ENCODE measurements at places on chromosomes 4 and X.

GRCh38 chr4:4782969-4783368, 76.5 kb upstream of the MSX1 start:
- DNase-seq: no peak

DNA sequence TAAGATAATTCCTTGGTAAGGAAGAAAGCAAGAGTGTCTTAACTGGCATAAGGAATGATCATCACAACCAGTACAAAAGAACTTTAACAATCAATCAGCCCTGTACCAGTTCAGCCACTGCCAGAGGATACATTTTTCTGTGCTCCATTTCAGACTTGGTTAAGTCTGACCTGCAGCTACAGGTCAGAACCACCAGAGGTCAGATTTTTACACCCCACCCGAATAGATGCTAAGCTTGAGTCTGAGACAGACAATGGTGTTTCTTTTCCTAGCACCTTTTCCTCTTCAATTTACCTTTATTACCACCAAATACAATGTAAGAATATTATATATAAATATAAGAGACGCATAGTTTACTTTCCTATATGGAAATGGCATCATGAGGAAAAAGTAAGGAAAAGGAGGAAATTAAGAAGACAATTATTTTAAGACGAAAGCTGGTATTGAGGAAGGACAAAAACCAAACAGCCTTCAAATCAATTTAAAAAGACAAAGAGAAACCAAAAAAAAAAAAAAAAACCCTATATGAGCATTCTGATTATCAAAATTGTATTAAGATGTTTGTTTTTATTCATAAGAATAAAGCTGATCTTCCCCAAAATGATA, 215.3 kb upstream of the TTC29 start:
- DNase-seq: peak; percentile 26

DNA sequence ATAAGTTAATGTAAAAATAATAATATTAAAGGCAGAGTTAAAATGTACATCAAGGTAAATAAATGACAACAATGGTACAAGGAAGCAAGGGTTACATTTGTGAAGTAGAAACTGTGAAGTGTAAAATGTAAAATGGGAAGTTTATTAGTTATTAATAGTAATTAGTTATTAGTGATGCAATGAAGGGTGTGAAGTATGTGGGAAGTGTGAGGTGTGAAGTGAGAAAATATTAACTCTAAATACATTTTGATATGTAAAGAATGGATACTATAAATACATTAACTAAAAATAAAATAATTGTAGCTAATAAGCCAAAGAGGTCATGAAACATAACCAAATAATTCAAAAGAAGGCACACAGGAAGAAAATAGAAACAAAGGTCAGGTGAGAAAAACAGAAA, 316.4 kb downstream of the GBA3 start:
- DNase-seq: no peak

- peak; percentile 35 for DNase-seq
Measured at GRCh38 chr4:8468746-8469535, 28.4 kb downstream of the TRMT44 start.

GRCh38 chr4:107870236-107870635, 45.5 kb downstream of the SGMS2 start:
- no peak for DNase-seq

GRCh38 chr4:123121241-123121907, 199.0 kb upstream of the NUDT6 start:
- no peak for DNase-seq

DNA sequence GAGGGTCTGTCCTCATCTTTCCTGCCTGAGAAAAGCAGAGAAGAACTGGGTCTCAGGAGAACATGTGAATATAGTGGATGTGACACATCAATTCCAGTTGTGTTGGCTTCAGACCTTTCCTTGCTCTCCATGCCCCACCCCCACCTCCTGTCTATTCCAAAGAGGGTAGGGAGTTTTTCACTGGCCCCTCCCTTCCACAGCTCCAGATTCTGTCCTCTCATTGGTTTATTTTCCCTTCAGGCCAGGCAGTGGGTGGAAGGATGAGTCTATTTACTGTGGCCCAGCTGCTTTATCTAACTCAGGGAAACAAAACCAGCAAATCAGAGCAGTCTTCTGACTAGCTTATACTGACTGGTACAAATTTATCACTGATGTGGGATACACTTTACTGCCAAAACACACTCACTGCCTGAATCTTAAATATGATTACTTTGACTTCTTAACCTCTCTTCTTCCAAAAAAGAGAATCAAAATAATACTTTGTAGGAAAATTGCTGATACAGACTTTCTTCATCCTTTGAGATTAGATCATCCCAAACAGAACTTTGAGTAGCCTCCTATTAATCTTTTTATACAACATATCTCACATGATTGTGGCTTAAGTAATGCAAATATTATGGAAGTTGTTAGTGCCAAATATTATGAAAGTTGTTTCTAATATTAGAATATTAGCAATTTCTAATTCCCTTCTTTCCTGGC, 221.2 kb downstream of the MID1 start:
- no peak for DNase-seq

GRCh38 chr4:164571593-164572390, 182.1 kb upstream of the SMIM31 start:
- DNase-seq: no peak

DNA sequence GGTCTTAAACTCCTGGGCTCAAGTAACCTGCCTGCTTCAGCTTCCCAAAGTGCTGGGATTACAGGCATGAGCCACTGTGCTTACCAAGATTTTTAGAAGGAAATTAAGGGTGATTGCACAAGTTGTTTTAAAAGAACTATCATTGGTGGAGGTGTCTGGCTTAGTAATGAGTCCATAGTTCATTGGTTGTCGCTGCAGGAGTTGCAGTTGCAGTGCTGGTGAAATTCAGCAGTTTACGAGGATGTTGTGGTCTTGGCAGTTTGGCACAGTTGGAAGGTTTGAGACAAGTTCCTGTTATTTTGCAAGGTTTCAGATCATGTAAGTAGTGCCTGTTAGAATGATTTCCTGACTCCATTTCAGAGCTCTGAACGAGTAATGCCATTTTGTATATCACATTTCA, 48.1 kb downstream of the RAB40AL start:
- peak; percentile 28 for DNase-seq

DNA sequence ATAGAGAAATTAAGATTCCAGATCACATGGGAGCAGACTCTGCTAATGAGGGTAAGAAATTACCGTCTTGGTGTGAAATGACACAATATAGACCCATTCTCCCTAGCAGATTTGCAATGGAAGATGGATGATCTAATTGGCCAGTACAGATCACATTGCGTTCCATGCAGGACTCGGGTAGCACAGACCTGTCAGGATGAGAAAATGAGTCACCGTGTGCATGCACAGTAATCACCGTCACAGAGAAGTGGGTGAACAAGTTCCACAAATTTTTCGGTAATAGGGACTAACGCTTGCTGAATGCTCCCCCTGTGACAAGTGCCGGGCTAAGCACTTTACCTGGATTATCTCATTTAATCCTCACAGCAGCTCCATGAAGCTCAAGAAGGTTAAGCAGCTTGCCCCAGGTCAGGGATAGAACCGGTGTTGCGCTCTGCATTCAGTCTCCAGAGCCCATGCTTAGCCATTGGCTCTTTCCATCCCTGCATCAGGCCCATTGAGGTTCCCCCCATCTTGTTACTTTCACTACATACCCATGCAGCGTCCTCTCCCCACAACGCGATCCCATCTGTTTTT, 375.6 kb downstream of the FBXW7 start:
- DNase-seq: no peak

GRCh38 chrX:17374619-17375366, at the start of gene NHS:
NHS (plus strand) TSS chrX:17375200; CDS start chrX:17375758, 558 bp downstream.
- DNase-seq: no peak

DNA sequence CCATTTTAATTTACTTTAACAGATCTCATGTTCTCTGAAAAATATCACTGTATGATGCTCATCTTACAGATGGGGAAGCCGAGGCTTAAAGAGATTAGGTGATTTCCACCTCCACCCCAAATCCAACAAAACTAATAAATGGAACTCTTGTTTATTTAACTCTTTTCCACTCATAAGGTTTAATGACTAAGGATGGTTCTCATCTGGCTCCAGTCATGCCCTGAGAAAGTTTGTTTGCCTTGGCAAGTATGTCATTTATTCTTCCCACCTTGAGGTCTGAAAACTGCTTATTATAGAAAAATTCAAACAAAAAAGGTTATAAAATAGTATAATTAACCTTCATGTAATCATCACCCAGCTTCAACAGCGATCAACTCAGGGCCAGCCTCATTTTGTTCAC, 56.3 kb downstream of the PPEF2 start:
- no peak for DNase-seq

GRCh38 chrX:331151-331824, 12.7 kb upstream of the GTPBP6 start:
- DNase-seq: no peak

GRCh38 chrX:150348365-150348764, 14.8 kb upstream of the MAMLD1 start:
- DNase-seq: no peak

GRCh38 chr4:120508036-120508435, 414.5 kb downstream of the PRDM5 start:
- no peak for DNase-seq

DNA sequence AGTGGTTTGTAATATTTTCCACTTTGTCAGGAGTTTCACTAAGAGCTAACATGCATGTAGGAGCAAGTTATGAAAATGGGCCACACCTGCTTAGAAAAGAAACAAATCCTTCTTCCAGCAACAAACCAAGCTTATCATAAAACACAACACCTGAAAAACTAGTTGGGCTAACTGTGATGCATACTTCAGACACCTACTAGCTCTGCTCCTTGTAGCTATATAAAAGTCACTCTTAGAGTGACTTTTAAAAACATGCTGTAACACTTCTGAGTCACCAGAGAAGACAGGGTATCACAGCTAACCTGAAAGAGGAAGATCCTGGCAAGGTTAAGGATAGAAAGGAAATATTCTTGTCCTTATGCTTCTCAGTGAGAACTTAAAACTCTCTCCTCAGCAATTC, 3.6 kb upstream of the SLAIN2 start:
- DNase-seq: no peak

GRCh38 chr4:159014859-159015258, 88.0 kb upstream of the RAPGEF2 start:
- no peak for DNase-seq

DNA sequence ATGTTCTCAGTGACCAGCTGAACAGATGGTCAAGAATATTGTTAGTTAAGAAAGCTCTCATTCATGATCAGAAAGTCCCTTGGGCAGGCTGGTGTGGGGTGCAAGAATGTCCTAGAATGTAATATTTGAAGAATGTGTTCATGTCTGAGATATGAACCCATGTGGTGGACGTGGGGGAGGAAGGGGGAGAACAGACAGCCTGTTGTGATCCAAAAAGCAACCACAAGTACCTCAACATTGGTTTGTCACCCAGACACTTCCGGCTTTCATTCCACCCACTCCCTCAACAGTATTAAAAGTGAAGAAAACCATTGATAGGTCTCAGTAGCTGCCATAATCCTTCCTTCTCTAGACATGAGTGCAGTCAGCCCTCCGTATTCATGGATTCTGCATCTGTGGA, 82.2 kb downstream of the MAML3 start:
- DNase-seq: peak; percentile 87

DNA sequence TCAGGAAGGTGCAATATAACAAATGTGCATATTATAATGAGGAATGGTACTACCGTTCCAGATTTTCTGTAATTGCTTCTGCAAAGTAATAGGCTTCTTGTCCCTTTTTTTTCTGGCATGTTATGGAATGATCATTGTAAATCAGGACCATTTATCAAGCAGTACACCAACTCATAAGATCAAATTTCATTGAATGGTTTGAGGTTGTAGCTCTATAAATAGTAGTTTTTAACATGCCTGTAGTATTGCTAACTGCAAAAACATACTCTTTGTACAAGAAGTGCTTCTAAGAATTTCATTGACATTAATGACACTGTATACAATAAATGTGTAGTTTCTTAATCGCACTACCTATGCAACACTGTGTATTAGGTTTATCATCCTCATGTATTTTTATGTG, 12.6 kb downstream of the IBSP start:
- no peak for DNase-seq

GRCh38 chr4:183757060-183757459, 98.0 kb downstream of the TRAPPC11 start:
- no peak for DNase-seq

- DNase-seq: no peak
Measured at GRCh38 chr4:1464581-1465171, 58.4 kb upstream of the NKX1-1 start.

DNA sequence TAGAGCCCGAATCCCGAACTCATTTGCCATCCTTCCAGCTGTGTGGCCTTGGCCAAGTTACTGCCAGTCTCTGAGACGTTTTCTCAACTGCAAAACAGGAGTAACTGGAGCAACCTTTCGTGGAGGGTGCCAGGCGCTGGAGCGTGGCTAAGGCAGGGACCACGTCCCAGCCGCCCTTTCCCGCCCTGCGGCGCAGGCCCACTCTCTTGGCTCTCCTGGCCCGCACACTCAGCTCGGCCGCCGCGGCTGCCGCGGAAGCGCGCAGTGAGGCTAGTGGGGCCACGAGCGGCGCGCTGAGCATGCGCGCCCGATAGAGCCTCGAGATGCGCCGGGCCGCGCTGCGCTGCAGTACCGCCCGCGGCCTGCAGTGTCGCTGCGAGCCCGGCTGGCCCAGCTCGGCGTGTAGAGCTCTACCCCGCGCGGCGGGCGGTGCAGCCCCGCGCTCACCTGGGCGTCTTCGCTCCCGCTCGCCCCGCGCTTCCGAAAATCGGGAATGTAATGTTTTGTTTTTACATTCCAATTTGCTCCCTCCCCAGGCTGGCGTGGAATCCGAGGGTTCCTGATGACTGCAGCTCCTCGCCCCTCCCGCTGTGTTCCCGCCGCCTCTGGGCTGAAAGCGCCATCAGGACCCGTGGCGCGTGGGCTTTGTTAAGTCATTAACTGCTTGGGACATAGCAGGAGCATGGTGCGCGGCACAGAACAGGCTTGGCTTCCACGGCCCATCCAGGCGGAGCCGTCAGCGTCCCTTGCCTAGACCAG, 4.0 kb upstream of the ZNF518B start:
- DNase-seq: peak; percentile 41

DNA sequence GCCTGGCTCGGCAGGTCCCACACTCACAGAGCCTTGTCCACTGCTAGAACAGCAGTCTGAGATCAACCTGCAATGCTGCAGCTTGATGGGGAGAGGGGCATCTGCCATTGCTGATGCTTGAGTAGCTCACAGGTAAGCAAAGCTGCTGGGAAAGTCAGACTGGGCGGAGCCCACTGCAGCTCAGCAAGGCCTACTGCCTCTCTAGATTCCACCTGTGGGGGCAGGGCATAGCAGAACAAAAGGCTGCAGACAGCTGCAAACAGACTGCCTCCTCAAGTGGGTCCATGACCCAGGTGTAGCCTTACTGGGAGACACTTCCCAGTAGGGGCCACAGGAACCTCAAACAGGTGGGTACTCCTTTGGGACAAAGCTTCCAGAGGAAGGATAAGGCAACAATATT, 110.6 kb upstream of the ADAMTS3 start:
- no peak for DNase-seq

DNA sequence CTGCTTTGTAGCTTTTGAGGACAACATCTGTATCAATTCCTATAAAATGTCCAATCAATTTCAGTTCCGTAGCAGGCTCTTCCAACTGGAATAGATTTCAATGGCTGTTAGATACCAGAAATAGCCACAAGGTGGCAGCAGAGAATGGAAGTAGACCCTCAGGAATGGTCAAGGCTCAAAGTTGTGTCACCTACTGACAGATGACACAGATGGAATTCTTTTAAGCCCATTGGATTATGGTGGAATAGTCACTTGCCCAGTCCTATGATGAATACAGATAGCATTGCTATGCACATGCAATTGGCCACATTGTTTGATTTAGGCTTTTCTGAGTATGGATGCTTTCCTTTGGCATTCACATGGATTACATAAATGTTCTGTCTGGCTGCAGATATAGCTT, 130.4 kb upstream of the RADX start:
- no peak for DNase-seq

GRCh38 chr4:25440478-25441030, 63.5 kb downstream of the ANAPC4 start:
- no peak for DNase-seq

GRCh38 chrX:10099411-10099810, 57.4 kb upstream of the CLCN4 start:
- DNase-seq: no peak
